GM23338 (cell line): ENCODE measurements at places on chromosomes 12 and 14.

DNA sequence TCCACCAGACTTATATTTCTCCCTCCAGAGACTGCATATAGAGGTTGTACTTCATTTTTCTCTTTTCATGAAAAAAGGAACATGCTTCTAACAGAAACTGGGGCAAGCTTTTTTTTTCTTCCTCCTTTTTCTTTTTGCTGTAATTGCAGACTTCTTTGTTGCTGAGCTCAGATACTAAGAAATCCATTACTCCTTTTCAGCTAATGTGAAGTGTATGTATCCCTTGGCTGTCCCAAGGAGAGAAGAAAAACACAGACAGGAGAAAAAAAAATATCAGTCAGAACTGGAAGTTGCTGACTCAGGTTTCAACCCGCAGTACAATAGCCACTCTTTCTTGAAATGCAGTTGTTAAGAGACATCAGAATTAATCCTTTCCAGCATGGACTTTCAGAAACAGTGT lies 1248.4 kb downstream of the LRFN5 start:
- no peak for DNase-seq

DNA sequence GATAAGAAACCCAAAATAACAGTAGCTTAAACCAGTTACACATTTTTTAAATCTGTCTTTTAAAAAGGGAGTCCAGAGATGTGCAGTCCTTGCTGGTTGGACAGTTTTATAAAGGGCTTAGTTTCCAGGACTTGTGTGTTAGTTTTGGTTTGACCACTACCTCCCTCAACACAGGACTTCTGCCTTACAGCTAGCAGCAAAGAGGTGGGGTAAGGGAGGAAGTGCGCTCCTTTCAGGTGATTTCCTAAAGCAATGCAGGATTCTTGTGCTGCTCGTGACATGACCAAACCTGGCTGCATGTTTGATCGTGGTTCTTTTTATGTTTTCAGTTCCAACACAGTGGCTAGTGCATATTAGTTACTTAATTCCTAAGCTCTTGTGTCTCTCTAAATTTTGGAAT lies 266.2 kb downstream of the TMTC2 start:
- DNase-seq = peak; percentile 14

DNA sequence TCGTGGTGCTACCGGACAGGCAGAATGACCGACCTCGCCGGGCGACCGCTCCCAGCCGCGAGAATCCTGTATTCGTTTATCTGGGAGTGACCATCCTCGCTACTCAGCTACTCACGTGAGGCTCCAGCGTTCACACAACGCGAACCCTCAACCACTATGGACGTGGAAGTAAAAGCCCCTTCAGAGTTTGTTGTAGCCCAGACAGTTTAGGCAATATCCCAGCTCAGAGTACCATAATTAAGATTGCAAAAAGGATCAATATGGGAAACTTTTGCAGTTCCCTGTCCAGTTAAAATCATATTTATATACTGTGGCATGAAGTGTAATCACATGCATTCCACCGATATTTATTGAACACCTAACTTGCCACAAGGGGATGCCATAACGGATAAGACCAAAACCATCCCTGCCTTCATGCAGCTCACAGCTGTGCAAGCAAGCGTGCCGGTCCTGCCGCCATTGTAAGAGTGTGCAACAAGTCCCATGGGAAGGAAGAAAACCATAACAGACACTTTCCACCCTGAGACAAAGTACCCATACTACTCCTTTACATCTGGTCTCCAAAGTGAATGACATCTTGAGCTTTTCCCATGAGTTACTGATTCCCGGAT lies 938 bp upstream of the MAX start:
- DNase-seq = peak; percentile 42

- DNase-seq = peak; percentile 35
Observed at GRCh38 chr12:124296295-124296915, 1.5 kb downstream of the RFLNA start.

DNA sequence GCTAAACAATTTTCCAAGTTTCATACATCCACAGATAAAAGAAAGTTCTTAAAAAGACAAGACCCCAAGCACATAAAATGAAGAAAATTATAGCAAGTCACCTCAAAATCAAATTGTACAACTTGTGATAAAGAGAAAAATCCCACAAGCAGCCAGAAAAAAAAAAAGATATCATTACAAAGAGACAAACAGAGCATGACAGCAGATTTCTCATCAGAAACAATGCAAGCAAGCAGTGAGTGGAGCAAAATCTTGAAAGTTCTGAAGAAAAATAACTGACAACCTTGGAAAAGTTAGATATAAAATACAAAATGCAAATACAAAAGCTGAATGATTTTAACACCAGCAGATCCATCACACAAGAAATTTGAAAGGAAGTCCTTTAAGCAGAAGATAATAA lies 194.5 kb upstream of the SOX5 start:
- DNase-seq = no peak

GRCh38 chr14:71212683-71213107 lies 305.4 kb downstream of the PCNX1 start:
- no peak for DNase-seq
